ENCODE measurements at places on chromosomes 3 and 15.

DNA sequence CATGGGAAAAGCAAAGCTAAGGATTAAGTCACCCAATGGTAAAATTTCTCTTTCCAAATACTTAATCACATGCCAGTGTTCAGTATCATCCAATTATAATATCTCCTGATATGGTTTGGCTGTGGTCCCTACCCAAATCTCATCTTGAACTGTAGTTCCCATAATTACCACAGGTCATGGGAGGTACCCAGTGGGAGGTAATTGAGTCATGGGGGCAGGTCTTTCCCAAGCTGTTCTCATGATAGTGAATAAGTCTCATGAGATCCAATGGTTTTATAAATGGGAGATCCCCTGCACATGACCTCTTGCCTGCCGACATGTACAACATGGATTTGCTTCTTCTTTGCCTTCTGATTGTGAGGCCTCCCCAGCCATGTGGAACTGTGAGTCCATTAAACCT, 26.1 kb upstream of the NMB start:
- DNase-seq: peak; percentile 45

- DNase-seq: no peak
Measured at GRCh38 chr3:189781415-189781814, 150.2 kb downstream of the TP63 start.

DNA sequence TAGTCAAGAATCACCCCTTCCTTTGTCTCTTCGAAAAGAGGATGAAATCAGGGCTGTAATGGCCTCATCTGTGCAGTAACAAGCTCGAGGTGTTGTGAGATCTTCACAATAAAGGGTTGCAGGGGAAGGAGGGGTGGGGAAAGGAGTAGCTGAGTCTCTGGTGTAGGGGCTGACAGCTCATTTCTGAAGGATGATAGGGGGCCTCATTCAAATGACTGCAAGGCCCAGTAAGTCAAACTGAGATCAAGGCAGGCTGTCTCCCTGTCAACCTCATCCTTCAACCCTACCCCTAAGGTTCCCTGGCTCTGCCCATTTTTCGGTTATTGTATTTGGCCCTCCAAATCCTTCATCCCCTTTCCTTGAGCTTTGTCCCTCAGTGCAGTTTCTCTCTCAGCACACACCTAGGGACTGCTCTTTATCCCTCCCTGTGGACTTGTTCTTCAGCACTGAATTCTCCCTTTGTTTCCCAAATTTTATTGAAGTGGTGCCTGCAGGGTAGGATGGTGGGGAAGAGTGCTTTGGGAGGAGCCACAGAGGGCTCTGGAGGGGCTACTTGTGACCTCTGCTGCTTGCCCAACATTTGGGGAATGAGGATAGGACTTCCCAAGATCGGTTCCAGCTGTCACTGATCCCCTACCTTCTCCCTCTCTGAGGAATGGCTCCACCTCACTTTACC, 38.1 kb downstream of the ZNF589 start:
- DNase-seq: no peak

GRCh38 chr3:100427699-100428098, 26.4 kb downstream of the LNP1 start:
- peak; percentile 16 for DNase-seq

- DNase-seq: no peak
Measured at GRCh38 chr3:71868876-71869275, 83.9 kb upstream of the PROK2 start.

DNA sequence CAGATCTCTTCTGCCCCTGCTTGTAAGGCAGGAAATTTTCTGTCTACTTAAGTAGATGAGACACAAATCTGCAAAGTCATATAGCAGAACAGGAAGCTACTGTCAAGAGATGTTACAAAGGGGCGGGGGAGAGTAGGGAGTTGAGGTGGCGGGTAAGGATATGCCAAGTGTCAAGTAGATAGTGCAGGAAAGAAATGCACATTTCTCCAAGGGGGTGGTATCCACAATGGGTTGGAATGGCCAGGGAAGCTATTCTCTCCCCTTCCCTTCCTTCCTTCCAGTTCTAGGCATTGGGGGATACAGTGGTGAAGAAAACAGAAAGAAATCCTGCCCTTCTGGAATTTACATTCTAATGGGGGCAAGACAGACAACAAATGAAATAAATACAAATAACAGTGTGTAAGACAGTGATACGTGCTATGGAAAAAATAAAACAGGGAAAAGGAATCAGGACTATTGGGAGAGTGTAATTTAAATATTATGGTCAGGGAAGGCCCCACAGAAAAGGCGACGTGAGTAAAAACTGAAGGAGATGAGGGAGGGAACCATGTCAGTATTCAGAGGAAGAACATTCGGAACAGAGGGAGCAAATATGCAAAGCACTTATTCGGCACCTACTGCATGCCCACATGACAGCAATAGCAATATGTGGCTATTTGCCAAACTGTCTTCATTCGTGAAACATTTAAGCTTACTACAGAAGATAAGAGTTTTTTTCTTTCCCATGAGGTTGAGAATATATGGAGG, 42.8 kb upstream of the RNU6-1 start:
- peak; percentile 76 for DNase-seq

GRCh38 chr3:128394033-128394432, 72.7 kb downstream of the DNAJB8 start:
- DNase-seq: no peak

GRCh38 chr3:24235121-24235520, 259.5 kb downstream of the THRB start:
- peak; percentile 40 for DNase-seq
